ENCODE measurements at places on chromosomes 4 and X.

DNA sequence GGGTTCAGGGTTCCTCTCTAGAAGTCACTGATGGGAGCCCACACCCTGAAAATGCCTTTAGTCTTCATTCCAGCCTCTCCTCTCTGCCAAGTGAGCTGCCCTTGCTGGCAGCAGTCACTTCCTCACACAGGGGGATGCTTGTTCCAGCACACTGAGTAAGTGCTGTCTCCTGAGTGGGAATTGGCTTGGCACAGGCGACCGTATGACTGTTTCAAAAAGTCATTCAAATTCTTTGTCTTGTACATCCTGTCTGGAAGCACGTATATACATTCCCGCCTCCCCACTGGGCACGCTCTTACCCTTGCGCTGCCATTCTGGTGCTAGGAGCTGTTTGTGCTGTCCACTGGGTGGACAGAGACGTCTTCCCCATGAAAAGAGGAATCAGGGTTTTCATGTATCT lies 40.2 kb upstream of the CD99 start:
- no peak for DNase-seq

GRCh38 chrX:25968920-25969319 lies 169.2 kb upstream of the MAGEB18 start:
- DNase-seq: peak; percentile 35

DNA sequence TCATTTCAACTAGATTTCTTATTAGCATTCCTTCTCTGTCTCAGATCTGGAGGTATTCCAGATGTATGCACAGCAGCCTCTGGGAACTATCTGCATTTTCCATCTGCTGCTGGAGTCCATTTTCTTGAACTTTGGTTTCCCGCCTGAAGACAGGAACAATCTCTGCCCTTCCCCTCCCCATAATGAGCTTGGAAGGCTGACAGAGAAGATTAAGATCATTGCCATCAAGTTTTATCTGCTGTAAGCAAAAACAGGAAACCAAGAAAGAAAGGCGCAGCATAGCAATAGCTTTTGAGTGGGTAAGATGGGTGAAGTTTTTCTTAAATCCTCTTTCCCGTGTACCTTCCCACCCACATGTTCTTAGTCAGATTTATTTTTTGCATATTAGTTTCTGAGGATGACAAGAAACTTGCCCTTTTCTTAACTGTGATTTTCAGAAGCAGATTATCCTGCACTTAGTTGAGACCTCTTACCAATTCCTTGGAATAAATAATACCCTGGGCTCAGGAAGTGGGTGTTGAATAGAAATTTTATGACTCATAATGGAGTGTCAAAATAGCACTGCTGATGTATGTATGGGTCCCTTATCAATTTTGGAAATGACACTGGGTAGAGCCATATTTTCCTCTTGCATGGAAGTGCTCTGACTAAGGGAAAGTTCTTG lies 78.3 kb downstream of the CT47B1 start:
- no peak for DNase-seq

GRCh38 chr4:147311956-147312355 lies 168.9 kb upstream of the EDNRA start:
- no peak for DNase-seq

GRCh38 chrX:131317326-131317725 lies 28.2 kb upstream of the IGSF1 start:
- DNase-seq: no peak

DNA sequence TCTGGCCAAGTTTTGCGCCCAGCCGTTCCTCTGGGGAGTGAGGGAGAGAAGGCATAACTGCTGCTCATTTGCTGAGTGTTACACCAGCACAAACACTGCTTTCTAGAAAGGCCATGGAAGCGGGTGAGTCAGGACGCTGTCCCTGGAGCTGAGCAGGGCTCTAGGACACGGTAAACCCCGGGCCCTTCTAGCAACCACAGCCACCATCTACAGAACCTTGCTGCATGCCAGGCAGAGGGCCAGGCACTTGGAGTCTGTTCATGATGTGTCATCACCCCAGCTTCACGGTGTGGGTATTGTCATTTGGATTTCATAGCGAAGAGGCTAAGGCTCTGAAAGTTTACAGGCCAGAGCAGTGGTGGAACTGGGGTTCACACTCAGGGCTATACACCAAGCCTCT lies 31.8 kb upstream of the C4orf50 start:
- no peak for DNase-seq

GRCh38 chr4:87165892-87166291 lies 54.5 kb downstream of the KLHL8 start:
- no peak for DNase-seq

GRCh38 chrX:115939070-115939469 lies 231.5 kb upstream of the AGTR2 start:
- DNase-seq: no peak

DNA sequence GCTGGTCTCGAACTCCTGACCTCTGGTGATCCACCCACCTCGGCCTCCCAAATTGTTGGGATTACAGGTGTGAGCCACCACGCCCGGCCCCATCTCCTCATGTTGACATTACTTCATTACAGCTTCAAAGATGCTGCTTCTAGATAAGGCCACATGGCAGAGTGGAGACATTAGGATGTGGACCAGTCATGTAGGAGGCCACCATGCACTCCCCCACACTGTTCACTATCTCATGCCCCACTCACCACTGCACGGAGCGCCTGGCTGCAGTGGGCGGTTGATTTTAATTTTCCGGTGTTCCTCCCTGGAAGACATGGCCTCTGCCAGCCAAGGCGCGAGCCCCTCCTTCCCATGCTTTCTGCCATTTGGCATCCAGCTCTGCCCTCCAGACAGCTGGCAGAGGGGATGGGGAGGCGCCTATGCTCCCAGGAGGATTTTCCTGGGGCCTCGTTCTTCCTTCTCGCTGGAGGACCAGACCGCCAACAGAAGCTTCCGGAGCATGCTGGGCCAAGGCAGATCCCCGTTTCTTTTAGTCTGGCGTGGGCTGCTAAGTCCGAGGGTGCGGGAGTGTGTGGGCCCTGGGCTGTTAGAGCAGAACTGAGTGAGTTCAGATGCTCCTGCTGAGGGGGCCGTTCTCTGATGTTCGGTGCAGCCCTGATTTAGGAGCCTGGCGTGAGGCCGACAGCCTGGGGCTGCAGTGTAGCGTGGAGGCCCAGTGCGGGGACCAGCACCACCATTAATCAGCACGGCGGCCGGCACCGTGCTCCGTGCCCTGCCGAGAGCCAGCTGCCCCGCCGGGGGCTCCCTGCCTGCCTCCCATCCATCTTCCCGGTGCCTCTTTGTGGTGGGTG lies 93.1 kb downstream of the SORCS2 start:
- no peak for DNase-seq
